ENCODE measurements at places on chromosomes 3 and 15.

- peak; percentile 42 for DNase-seq
Measured at GRCh38 chr15:45162771-45163507, 24.8 kb downstream of the SHF start.

DNA sequence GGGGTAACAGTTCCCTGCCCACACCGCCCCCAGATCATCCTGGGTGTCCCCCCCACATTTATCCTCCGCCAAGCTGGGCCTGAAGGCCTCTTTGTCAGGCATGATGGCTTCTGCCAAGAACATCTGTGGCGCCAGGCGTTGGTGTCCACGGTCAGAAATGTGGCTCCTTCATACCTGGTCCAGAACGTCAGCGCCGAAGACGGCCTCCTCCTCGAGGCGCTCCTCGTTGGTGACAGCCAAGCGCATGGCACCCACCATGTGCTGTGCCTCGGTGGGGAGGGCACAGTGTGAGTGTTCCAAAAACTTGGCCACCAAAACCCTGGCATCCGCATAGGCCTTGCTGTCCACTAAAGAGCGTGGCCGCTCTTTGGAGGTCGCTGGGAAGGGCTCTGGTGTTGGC, 146.5 kb downstream of the NSMCE3 start:
- DNase-seq: no peak

GRCh38 chr3:69104586-69104985, 17.8 kb downstream of the LMOD3 start:
- DNase-seq: no peak

DNA sequence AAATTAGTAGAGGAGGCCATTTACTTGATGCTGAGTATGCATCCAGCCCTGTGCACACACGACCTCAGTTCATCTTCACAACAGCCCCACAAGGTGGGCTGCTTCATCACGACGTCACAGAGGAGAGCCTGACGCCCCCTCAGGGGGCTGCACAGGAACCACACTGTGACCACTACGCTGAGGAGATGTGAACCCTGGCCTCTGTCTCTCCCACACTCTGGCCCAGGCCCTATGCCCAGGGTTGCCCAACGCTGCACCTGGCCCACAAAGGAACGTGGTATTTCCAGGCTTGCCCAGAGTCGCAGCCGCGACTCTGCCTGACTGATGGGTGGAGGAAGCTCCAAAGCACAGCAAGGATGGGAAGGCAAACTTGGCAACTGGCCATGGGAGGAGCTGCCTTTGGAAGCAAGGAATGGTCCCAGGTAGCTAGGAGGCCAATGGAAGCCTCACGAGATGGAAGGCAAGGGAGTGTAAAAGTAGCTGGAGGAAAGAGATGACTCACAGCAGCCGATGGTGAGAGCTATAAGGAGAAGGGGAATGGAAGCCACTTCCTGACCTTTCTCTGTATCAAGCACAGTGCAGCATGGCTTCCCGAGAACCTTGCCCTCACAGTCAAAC, 226.0 kb downstream of the KLF13 start:
- no peak for DNase-seq

GRCh38 chr3:171652932-171653331, 157.4 kb downstream of the PLD1 start:
- DNase-seq: no peak

GRCh38 chr3:98692787-98693473, 70.2 kb upstream of the ST3GAL6 start:
- DNase-seq: no peak

DNA sequence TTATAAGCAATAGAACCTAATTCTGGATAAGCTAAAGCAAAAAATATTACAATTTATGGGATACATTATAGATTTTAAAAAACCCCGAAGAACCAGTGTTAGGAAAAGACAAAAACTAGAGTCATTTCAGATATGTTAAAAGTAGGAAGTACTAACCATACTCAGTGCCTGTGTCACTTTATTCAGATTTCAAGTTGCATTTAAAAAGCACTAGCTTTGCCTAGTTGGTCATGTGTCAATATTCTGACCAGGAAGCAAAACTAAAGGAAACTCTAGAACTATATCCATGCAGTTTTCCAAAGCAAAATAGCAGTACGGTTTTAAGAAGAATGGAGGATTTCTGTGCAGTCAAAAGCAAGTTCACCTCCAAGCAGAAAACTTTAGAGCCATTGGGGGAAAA, 88.4 kb downstream of the RAP2B start:
- no peak for DNase-seq

GRCh38 chr15:81852411-81853149, 193.2 kb downstream of the MEX3B start:
- no peak for DNase-seq

GRCh38 chr3:152843955-152844354, 9.0 kb downstream of the P2RY1 start:
- no peak for DNase-seq

GRCh38 chr15:43954181-43954621, 127.4 kb downstream of the WDR76 start:
- peak; percentile 50 for DNase-seq

DNA sequence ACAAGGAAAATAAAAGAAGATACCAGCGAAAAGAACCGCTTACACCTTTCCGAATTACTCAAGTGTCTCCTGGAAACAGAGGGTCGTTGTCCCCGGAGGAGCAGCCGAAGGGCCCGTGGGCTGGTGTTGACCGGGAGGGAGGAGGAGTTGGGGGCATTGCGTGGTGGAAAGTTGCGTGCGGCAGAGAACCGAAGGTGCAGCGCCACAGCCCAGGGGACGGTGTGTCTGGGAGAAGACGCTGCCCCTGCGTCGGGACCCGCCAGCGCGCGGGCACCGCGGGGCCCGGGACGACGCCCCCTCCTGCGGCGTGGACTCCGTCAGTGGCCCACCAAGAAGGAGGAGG, 325 bp downstream of the ALCAM start:
- DNase-seq: no peak

- DNase-seq: no peak
Measured at GRCh38 chr3:13204177-13204581, 130.9 kb upstream of the IQSEC1 start.

DNA sequence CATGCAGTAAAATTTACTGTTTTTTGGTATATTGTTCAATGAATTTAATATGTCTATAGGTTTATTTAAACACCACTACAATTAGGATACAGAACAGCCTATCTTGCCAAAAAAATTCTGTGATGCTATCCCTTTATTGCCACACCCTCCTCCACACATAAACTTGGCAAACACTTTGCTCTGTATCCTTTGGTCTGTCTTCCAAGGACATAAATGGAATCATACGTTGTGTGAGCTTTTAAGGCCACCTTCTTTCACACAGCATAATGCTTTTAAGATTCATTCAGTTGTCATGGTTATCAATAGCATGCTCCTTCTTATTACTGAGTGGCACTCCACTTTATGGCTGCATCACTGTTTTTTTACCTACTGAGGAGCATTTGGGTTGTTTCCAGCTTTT, 71.5 kb downstream of the CERS3 start:
- DNase-seq: no peak

GRCh38 chr15:99565049-99565298, 810 bp upstream of the MEF2A start:
- no peak for DNase-seq

DNA sequence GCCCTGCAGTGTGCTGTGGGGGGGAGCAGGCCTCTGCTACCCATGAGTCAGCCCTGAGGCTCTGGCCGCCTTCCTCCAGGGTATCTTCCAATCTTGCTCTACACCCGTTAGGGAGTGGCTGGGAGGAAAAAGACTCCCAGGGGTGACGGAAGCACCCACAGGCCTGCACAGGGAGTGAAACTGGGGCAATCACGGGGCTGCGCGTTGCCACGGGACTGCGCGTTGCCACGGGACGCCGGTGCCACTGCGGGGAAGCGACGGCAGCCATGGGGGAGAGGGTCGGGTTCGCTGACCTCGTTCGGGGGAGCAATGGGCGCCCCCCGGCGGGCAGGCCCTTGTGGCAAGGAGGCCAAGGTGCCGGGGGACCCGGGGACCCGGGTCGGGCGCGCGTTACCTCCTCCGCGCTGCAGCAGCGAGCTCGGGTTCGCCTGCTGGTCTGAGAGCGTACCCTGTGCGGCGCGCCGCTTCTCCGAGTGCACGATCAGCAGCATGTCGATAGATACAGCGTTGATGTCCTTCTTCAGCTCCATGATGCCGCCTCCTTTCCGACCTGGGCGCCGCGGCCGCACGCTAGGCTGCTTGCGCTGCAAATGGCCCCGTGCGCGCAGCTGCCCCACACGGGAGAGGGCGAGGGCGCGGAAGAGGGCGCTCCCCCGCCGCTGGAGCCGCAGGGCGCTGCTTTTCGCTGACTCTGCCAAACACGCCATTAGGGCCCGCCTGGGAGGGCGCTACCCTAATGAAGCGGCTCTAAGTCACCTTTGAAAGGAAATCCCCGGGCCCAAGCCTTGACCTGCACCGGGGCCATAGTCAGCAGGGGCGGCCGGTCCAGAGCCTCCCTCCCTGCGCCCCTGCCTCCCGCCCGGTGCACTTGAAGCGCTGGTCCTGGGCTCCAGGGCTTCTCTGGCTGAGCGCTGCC, at the start of gene KY:
TSS of gene KY (minus strand) at position 592 of the 916 bp plus-strand sequence. CDS start at position 530, 62 bp downstream.
- peak; percentile 38 for DNase-seq

- no peak for DNase-seq
Measured at GRCh38 chr15:30924353-30924752, 20.6 kb downstream of the FAN1 start.

GRCh38 chr3:73789825-73790444, 165.2 kb upstream of the PDZRN3 start:
- no peak for DNase-seq

DNA sequence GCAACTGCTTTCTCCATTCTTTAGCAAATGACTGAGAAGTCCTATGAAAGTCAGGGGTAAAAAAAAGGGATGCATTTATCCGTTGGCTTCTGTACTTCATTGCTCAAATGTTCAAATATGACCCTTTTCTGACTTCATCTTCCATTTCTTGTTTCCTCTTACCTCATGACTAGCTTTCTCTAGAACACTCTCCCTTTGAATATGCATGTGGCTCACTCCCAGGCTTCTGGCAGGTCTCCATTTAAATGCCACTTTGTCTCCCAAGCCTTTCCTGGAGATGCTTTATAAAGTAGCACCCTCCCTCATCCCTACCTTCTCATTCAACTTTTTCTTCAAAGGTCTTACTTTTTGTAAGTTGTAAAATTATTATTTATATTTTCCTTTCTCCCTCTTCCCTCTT, 781.8 kb downstream of the NAALADL2 start:
- DNase-seq: no peak

- no peak for DNase-seq
Measured at GRCh38 chr3:148318240-148318639, 379.5 kb upstream of the AGTR1 start.

GRCh38 chr3:105402287-105402801, 35.6 kb downstream of the ALCAM start:
- DNase-seq: no peak

GRCh38 chr15:31367730-31368344, 41.2 kb downstream of the KLF13 start:
- no peak for DNase-seq

DNA sequence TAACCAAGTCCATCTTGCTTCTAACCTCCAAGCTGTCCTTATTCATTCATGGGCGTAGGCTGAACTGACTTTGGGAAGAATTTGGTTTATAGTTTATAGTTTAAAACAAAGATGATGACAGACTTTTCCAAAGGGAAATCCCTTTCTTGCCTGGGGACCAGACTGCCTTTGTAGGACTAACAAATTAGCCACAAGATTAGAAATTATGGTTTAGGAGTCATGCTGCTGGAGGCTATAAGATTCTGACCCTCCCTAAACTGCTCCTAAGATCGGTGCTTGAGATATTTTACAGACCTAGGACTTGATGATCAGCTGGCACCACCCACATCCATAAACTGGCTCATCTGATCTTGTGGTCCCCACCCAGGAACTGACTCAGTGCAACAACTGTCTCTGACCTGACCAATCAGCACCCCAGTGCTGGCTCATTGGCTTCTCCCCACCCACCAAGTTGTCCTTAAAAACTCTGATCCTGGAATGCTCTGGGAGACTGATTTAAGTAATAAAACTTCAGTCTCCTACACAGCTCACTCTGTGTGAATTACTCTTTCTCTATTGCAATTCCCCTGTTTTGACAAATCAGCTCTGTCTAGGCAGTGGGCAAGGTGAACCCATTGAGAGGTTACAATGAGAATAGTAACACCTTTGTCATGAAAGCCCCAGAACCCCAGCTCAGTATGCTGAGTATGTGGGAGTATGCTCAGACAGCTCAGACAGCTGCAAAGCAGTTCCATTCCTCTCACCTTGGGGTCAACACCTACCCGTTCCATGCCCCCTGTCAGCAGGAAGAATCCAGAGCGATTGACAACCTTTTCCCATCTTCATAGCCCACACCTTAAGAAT, 51.6 kb upstream of the C15orf39 start:
- no peak for DNase-seq

DNA sequence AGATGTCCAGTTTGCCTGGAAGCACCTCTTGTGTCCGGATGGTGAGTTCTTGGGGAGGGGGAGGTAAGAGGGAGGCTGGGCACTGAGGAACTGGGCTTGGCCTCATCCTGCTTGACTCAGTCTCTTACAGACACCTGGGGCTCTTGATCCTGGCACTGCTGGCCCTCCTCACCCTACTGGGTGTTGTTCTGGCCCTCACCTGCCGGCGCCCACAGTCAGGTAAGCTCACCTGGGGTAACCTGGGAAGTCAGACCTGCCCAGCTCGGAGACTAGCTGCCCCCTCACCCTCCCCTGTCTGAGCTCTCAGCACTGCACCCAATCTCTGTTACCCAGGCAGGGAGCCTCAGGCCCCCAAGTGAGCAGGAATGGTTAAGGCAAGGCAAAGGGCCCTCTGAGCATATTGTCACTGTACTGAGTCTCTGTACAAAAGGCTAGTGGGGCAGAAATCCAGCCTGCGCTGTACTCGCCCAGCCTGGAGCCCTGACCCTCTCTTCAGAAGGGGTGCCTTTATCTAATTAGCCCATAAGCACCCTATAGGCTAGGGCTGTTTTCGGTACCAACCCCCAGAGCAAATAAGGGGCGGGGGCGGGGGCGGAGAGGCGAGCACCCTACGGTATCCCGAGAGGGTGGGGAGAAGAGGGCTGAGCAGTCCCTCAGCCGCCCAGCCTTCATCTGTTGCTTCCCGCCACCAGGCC, 2.2 kb upstream of the IL17RC start:
- no peak for DNase-seq

DNA sequence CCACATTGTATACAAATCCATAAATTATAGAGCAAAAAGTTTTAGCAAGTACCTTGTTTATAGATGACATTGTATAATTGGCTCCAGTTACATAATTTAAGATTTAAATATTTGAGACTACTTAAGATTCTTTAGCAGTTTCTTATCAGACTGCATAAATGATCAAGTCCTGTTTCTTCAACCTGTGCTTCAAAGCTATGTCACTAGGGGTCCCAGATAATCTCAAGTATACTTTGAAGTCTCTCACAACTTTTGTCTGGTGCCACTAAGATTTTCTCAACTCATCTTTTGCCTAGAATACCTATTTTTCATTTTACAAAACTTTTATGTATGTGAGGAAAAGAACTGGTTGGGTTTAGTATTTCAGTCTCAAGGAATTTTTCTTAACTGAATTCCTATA, 205.5 kb downstream of the STAG1 start:
- no peak for DNase-seq

GRCh38 chr3:47669026-47669749, 90.5 kb upstream of the CSPG5 start:
- DNase-seq: no peak

- DNase-seq: peak; percentile 50
Measured at GRCh38 chr15:40050788-40051470, 11.9 kb upstream of the SRP14 start.

DNA sequence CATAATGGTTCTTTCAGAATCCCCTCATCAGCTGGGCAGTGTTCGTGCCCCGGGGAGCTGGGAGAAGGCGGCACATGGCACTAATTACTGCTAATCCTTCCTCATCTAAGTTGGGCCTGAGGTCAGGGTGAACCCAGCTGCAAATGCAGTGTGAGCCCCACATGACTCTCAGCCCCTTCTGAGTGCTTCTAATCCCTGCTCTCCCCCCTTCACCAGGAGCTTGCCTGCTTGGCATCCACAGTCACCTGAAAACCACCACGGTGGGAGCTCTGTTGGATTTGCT, 455 bp upstream of the TRPM1 start:
- DNase-seq: no peak
